Neural cell (in vitro differentiated cells): ENCODE measurements at places on chromosomes 12 and 14. TPM values are rescaled to one million over a fixed set of nuclear protein-coding genes. Genes with fewer than 3 reads are reported as not detected.

The TAS2R20 gene
- 1.9 and 3.3 TPM in 2 replicates for polyA plus RNA-seq

The HVCN1 gene
- not detected in 2 replicates for polyA plus RNA-seq

The KRT6C gene
- polyA plus RNA-seq, result not detected in 2 replicates

The COCH gene
- 39.9 and 45.0 TPM in 2 replicates for polyA plus RNA-seq

The MED13L gene
- 34.0 and 38.9 TPM in 2 replicates for polyA plus RNA-seq

The NUDT4 gene
- 27.7 and 39.9 TPM in 2 replicates for polyA plus RNA-seq

The GARIN6 gene
- polyA plus RNA-seq, result not detected in 2 replicates

The EIF2S3B gene
- 2.1 and 3.6 TPM in 2 replicates for polyA plus RNA-seq

The RNF31 gene
- 69.6 and 98.7 TPM in 2 replicates for polyA plus RNA-seq

The FOXA1 gene
- not detected in 2 replicates for polyA plus RNA-seq

The NR2C1 gene
- polyA plus RNA-seq, result 117 and 137 TPM in 2 replicates

The KRT7 gene
- polyA plus RNA-seq, result not detected in 2 replicates

The UNG gene
- 38.4 and 42.5 TPM in 2 replicates for polyA plus RNA-seq

The TRMT5 gene
- 7.6 and 16.7 TPM in 2 replicates for polyA plus RNA-seq

The TOMM20L gene
- not detected in 2 replicates for polyA plus RNA-seq

The NPAS3 gene
- polyA plus RNA-seq, result 0.64 and 1.3 TPM in 2 replicates

The CD27 gene
- polyA plus RNA-seq, result not detected in 2 replicates

The KRT77 gene
- polyA plus RNA-seq, result not detected in 2 replicates

The TAS2R8 gene
- 0.59 and 1.6 TPM in 2 replicates for polyA plus RNA-seq

The OAS1 gene
- polyA plus RNA-seq, result not detected in 2 replicates

The FRMD6 gene
- polyA plus RNA-seq, result 2.4 and 5.7 TPM in 2 replicates

The C12orf60 gene
- polyA plus RNA-seq, result 3.8 and 4.8 TPM in 2 replicates

The MDM2 gene
- 26.8 and 37.5 TPM in 2 replicates for polyA plus RNA-seq

The PUS7L gene
- polyA plus RNA-seq, result 24.7 and 29.2 TPM in 2 replicates

The TSPAN9 gene
- 10.7 and 11.9 TPM in 2 replicates for polyA plus RNA-seq

The PRPH gene
- polyA plus RNA-seq, result not detected in 2 replicates

The KICS2 gene
- polyA plus RNA-seq, result 0.50 and 0.83 TPM in 2 replicates

The AHNAK2 gene
- polyA plus RNA-seq, result 0.82 and 1.4 TPM in 2 replicates

The CDKL1 gene
- 1.8 and 3.1 TPM in 2 replicates for polyA plus RNA-seq

The NKX2-1 gene
- 1.5 and 5.0 TPM in 2 replicates for polyA plus RNA-seq

The CLEC2B gene
- polyA plus RNA-seq, result 0.17 TPM in 1 of 2 replicates, not detected in the other

The GOLGA3 gene
- polyA plus RNA-seq, result 16.7 and 20.2 TPM in 2 replicates
